Fibroblast of villous mesenchyme (primary cell): ENCODE measurements at places on chromosomes 5 and 9. TPM values are rescaled to one million over a fixed set of nuclear protein-coding genes. Genes with fewer than 3 reads are reported as not detected.

- no peak for DNase-seq
Measured at GRCh38 chr9:121821326-121821725, 169.9 kb downstream of the DAB2IP start.

GRCh38 chr5:152701305-152701949 is 296.3 kb upstream of the NMUR2 start:
- DNase-seq, result no peak

- DNase-seq, result peak; percentile 29
Measured at GRCh38 chr5:98839469-98840383, 66.3 kb downstream of the RGMB start.

DNA sequence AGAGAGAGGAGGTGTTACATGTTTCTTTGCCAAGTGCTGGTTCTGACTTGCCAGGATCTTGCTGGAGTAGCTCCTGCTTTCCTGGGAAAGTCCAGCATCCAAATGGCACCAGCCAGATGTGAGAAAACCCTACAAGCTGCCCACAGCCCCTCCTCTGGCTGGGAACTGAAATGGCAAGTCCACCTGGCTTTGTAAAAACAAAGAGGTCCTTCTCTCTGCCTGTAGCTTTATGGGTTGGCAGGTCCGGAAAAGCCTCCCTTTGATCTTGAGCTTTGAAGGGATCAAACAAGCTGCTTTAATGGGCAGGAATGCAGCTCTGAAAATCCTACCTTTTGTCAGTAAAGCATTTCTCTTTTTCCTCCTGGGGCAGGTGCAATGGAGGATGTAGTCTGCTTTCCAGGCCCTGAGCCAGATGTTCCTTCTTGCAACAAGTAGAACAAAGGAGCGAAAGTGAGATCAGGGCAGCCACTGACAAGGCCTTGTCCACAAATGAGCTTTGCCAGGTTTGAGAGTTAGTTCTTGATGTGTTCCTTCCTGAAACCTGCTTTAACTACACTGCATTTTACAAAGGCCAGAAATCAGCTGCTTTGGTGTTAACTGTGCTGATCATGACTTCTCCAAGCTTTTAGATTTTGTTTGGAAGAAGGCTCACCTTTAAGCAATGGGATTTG is 456.7 kb downstream of the ZNF608 start:
- DNase-seq, result no peak

GRCh38 chr9:137787786-137788505 is 89.6 kb upstream of the CACNA1B start:
- DNase-seq, result no peak

GRCh38 chr5:73419465-73420390 is 28.8 kb downstream of the FOXD1 start:
- peak; percentile 45 for DNase-seq

GRCh38 chr9:109716631-109717030 is 63.4 kb upstream of the PALM2AKAP2 start:
- DNase-seq, result no peak

DNA sequence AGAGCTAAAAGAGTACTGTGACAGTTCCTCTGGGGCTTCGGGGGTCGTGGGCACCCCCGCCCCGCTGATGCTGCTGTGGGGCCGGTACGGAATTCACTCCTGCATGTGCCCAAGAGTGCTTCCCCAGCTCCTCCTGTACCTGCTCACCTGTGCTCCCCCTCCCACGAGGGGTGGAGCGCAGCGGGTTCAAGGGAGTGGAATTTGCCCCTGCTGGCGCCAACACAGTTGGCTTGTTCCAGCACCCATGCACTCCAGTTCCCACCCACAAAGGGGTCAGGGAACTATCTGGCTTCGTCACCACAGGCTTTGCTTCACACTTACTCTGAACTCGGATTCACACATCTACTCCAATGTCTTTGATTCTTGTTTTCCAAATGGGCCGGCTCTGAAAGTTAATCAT is 1086.9 kb upstream of the CDH6 start:
- no peak for DNase-seq

GRCh38 chr9:98248737-98249474 is 6.5 kb downstream of the TBC1D2 start:
- DNase-seq, result peak; percentile 100

DNA sequence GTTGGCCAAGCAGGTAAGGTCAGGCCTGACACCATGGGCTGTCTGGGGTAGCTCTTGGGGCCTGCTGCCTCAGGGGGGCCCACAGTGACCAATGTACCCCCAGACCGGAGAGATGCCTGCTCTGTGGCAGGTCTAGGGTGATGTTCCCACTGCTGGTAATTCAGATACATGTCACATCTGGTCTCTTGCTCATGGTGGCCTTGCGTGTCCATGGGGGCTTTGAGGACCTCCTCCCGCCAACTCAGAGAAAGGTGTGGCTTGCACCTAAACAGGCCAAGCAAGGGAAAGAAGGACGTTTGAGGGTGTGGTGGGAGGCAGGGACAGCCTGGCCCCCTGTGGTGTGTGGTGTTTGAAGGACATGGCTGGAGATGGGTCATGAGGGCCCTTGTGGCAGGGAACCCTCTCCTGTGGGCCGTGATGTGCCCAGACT is 75.2 kb downstream of the PHF2 start:
- DNase-seq, result no peak

DNA sequence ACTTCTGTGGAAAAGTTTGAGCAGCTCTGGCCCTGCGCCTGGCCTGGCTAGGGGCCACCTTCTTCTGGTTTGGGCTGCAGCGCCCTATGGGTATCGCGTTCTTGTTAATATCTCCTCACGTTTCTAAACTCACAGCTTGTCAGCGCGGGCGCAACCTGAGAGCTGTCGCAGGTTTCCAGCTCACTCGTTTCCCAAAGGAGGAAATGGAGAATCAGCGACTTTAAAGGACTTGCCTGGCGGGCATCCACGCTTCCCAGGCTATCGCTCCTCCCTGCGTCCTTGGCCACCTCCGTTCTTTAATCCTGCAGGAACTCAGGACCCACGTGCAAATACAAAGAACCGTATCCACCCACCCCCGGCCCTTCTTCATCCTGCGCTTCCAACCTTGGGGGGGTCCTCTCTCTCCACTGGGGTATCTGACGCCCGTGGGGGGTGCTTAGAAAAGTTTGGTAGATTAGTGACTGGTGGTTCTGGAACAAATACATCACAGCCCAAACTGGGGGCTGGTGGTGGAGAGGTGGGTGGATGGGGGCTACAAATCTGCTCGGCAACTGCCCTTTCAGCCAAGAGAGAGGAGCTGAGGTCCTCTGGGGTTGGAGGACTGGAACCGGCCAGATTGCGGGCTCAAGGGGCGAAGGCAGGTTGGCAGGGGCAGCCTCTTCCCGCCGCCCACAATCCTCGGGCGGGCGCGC is 578 bp upstream of the PSAT1 start:
- DNase-seq, result peak; percentile 42

DNA sequence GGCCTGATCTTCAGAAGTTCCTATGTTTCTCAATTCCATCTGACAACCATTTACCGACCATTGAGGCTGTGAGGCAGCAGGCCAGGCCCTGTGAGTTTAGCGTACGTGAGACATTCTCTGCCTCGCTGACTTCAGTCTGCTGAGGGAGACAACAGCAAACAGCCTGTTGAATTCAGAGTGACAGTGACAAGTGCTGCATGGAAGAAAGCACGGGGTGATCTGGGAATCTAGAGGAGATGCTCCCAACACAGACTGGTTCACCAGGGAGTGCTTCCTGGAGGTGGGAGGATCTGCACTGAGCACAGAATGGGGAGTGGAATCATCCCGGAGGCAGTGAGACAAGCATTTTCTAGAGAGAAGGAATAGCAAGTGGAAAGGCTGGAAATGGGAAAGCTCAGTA is 10.0 kb upstream of the DDX41 start:
- no peak for DNase-seq

DNA sequence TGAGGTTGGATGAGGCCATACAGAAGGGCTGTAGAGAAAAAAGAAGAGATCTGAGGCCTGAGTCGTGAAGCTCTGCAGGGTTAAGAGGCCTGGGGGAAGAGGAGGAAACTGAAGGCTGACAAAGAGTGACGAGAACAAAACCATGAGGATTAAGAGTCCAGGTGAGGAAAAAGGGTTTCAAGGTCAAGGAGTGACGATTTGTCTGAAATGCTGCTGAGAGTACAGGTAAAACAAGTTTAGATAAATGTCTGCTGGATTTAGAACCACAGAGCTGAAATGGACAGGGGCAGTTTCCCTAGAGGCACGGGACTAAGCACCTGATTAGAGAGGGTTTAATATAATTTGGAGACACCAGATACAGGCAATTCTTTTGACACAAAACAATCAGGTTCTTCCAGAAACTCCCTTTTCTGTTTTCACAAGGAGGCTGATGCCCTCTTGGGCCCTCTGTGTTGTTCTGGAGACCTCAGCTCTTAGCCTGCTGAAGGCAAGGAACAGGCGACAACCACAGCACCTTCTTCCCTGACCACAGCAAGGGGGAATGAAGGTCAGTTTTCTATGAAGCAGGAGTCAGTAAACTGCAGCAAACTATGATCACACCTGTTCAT is 14.6 kb upstream of the GCNT1 start:
- DNase-seq, result no peak

- peak; percentile 57 for DNase-seq
Measured at GRCh38 chr9:110731437-110732028, 62.9 kb downstream of the MUSK start.

DNA sequence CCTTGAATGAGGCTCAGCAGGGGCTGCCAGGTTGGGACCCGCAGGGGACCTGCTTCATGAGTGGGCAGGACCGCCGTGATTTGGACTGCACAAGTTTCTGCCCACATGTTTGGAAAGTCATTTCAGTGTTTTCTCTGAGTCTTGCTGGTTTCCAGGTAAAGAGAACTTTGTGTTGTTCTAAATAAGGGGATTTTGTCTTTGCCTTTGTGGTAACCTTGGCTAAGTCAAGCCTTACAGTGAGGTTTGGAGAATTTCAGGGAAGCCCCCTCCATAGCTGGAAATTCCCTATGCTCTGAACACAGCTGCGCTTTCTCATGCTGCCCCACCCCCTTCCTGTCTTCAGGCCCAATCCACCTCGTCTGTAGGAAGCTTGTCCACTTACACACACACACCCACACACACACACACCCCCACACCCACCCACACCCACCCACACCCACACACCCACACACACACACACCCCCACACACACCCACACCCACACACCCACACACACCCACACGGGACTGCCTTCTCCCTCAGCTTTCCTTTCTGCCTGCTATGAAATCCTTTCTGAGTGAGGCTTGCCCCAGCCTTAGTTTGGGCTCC is 270.1 kb downstream of the HSPA4 start:
- DNase-seq, result no peak

- peak; percentile 38 for DNase-seq
Measured at GRCh38 chr9:113449376-113449775, 14.2 kb upstream of the RGS3 start.

- no peak for DNase-seq
Measured at GRCh38 chr9:85061969-85062368, 392.4 kb downstream of the NTRK2 start.

- peak; percentile 93 for DNase-seq
Measured at GRCh38 chr9:91884696-91885687, 65.0 kb downstream of the ROR2 start.

GRCh38 chr5:78496373-78496772 is 136.0 kb downstream of the SCAMP1 start:
- DNase-seq, result peak; percentile 37

DNA sequence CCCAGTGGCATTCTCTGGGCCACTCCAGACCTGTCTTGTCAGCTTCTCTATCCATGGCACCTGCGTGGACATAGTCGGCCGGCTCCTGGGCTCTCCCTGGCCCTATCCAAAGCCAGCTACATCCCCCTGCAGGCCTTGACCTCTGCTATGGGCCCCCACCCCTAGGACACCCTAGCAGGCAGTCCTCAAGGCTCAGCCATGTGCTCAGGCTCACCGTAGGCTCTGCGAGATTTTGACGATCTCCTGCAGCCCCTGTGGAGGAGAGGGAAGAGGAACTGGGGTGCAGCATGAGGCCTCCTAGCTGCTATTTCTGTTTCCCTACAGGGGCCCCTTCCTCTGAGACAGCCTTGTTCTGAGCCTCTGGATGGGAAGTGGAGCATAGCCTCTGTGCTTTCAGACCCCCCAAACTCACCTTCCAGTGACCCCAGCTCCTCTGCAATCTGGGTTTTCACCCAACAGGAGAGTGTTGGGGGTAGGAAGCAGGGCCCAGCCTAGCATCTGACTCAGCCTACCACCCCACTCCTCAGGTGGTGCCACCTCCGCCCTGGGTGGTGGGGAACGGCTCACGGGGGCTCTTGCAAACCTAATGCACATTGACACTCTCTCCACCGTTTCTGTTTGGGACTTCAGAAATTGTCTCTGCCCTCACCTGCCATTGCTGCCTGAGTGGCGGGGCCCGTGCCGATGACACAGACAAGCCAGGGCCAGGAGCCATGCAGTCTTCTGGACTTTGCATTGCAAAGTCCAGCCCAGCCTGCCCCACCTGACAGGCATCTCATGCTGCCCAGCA is 36.7 kb downstream of the HRH2 start:
- no peak for DNase-seq

- peak; percentile 50 for DNase-seq
Measured at GRCh38 chr9:136901516-136902258, 15.4 kb downstream of the TRAF2 start.

DNA sequence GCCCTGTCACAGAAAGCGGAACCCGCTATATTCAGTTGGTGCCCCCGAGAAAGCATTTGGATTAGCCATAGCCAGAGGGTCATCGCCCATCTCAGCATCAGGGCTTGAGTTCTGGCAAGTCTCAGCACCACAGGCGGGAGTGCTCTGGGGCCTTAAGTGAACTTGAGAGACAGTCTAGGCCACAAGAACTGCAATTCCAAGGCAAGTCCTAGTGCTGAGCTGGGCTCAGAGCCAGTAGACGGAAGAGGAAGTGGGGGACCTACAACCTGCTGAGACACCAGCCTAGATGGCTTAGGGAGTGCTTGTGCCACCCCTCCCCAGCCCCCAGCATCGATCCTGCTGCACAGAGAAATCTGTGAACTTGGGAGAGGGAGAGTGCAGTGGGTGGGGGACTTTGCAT is 594.9 kb downstream of the CCDC171 start:
- no peak for DNase-seq

GRCh38 chr5:107572715-107573368 is 97.9 kb downstream of the EFNA5 start:
- DNase-seq, result no peak

Gene F2R
- total RNA-seq, result 117 and 144 TPM in 2 replicates

Gene PCDHGC4
- total RNA-seq, result 2.6 and 2.9 TPM in 2 replicates

Gene FOXD4L3
- total RNA-seq, result 0.32 TPM in 1 of 2 replicates, not detected in the other

Gene NDUFA8
- 25.0 and 27.4 TPM in 2 replicates for total RNA-seq

Gene HAVCR1
- total RNA-seq, result not detected in 2 replicates

Gene CARTPT
- total RNA-seq, result not detected in 2 replicates

Gene SLC6A18
- not detected in 2 replicates for total RNA-seq
